Suprapubic skin (tissue), 4 donors: ENCODE measurements at places on chromosomes 12 and 14. TPM values are rescaled to one million over a fixed set of nuclear protein-coding genes. Genes with fewer than 3 reads are reported as not detected.

Gene OTOGL
- total RNA-seq = 0.97 TPM

Gene SLC2A14
- total RNA-seq = not detected

- no peak overlapping the region for H3K4me3 ChIP-seq
- H3K27ac ChIP-seq = no peak overlapping the region
- H3K36me3 ChIP-seq = no peaks in the 10 kb centered on the region
- DNase-seq = no peak
Measured at GRCh38 chr12:52041695-52042123, 9.5 kb upstream of the NR4A1 start.

GRCh38 chr12:33825442-33825841 lies 196.9 kb upstream of the ALG10 start:
- no peak for DNase-seq
- H3K4me1 ChIP-seq = no peaks in the 10 kb centered on the region
- H3K4me3 ChIP-seq = no peak overlapping the region
- no peaks in the 10 kb centered on the region for H3K36me3 ChIP-seq
- H3K27me3 ChIP-seq = no peaks in the 10 kb centered on the region
- no peak overlapping the region for H3K27ac ChIP-seq

- DNase-seq = no peak
- no peak overlapping the region for H3K4me3 ChIP-seq
- H3K27ac ChIP-seq = no peak overlapping the region
- H3K27me3 ChIP-seq = no peaks in the 10 kb centered on the region
Measured at GRCh38 chr14:71491931-71492330, 440.3 kb upstream of the RGS6 start.

- H3K4me1 ChIP-seq = no peaks in the 10 kb centered on the region
- no peak overlapping the region for H3K27ac ChIP-seq
- no peak overlapping the region for H3K4me3 ChIP-seq
- H3K36me3 ChIP-seq = no peaks in the 10 kb centered on the region
- no peaks in the 10 kb centered on the region for H3K27me3 ChIP-seq
Measured at GRCh38 chr14:80844872-80845271, 96.7 kb downstream of the CEP128 start.
